ENCODE measurements at places on chromosomes 5 and 9.

DNA sequence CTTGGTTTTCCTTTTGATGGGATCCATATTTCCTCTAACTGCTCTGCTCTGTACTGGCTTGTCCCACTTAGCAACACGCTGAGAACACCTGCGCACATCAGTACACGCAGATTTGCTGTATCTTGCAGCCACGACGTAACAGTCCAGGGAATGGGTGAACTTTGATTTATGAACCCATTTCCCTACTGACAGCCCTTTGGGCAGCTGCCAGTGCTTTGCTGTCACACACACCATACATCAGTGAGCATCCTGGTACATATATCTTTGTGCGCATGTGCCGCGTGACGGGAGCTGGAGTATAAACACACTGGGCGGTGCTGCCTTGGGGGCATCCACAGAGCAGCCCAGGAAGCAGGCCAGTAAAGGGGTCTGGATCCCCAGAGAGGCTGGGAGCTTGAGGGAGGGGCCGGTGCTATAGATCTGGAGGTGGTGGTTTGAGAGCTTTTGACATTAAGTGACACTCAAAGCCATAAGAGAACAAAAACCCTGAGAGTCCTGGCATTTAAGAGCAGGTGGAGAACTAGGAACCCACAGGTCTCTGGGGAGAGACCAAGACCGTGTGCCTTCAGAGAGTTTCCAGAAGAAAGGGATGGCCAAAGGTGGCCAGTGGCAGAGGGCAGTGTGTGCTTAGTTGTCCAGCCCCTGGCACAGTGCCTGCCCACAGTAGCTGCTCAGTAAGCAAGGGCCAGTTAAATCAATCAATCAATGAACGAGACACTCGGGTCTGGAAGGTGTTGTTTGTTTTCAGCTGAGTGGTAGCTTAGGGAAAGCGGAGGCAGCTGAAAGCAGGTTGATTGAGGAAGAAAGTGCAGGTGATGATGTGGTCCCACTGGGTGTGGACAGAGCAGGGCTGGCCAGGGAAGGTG lies 53.7 kb downstream of the LMX1B start:
- DNase-seq = no peak

GRCh38 chr9:92562461-92562967 lies 26.7 kb upstream of the ECM2 start:
- DNase-seq = no peak

GRCh38 chr9:116090030-116090770 lies 63.4 kb upstream of the PAPPA start:
- DNase-seq = no peak

DNA sequence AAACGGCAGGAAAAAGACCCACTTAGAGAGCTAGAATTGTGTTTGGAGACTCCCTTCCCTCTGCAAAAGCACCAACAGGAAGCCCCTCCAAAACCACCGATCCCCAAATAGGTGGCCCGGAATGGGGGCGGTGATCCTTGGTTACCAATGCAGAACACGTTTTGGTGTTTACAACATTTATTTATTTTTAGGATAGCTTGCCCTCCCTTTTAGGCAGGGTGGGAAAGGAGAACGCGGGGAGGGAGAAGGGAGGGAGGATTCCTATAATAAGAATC lies 579 bp upstream of the NTRK2 start:
- no peak for DNase-seq

- no peak for DNase-seq
These were observed 16.1 kb downstream of the B4GALT1 start for GRCh38 chr9:33151007-33151557.

Measured in stimulated activated CD8-positive, alpha-beta memory T cell treated with anti-CD3 and anti-CD28 coated beads, Interleukin-15, amount 100 ng/mL, for 24 hours (primary cell).